ENCODE measurements at places on chromosomes 3 and 15.

GRCh38 chr3:71710906-71711494 lies 14.2 kb downstream of the EIF4E3 start:
- no peak for DNase-seq

DNA sequence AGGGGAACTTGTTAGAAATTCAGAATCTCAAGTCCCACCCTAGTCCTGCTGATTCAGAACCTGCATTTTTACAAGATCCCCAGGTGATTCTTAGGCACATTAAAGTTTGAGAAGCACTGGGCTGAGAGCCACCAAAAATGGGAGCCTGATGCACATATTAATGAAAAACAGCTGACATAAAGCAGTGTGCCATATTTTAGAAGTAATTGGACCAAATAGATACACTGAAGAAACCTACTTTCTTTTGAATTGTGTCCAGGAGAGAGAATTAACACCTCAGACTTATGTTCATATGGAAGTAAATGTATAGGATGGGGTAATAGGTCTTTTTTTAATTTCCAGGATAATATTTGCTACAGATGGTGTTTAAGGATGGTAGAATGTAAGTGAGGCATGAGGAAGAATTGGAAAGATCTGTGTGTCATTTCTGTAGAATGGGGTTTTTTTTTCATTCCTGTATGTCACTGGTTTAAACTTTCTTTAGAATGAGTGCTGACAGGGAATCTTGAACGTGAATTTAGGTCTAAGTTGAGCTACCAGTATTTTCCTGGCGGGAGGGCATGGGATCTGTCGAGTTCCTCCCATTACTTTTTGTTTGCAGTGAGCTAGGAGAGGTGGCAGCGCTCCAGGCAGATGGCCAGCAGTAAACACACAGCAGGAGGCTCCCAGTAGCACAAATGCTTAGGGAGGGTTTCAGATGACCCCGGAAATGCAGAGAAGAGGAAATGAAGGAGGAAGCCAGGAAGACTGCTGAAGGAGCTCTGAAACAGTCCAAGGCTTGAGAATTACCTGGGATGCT lies 185.6 kb downstream of the PLCL2 start:
- peak; percentile 89 for DNase-seq

GRCh38 chr15:81098861-81099651 lies 35.0 kb upstream of the CFAP161 start:
- no peak for DNase-seq

- DNase-seq: no peak
Measured at GRCh38 chr3:122920986-122921385, 106.6 kb downstream of the SEMA5B start.

DNA sequence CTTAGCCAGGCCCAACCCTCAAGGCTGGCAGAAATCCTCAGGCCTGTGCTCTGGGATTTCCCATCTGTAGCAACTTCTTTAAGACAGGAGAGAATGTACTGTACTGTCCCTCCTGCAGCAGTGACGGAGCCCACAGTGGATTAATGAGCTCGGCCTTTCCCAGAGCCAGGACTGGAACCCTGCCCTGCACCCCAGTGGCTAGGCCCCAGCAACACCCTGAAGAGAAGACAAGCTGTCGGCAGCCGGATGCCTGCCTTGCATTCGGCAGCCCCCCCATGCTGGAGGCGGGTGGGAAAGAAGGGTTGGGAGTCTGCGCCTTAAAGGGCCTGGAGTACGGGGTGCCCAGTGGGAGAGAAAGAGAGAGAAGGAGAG lies 32.0 kb downstream of the KLHL25 start:
- DNase-seq: no peak

DNA sequence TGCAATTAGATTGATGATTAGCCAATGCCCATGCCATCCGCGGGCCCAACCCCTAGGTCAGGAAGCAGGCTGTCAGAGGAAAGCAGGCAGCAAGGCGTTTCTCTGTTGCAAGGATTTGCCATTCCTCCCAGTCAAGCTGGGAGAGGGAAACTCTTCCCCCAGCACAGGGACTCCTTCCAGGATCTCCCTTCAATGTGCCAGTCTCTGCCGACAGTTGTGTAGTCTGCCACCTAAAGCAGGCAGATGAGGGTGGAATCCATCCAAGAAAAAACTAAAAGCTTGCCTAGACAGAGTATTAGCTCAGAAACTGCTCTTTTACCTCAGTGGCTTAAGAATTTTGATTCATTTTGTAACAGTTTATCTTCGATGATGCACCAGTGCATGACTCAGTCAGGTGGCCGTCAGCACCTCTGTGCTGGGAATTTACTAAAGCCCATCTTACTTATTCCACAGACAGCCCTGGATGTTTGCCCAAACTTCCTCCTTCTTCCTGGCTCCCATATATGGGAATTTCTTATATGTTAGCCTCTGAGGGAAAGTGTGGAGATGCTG lies 501.5 kb upstream of the THBS1 start:
- peak; percentile 23 for DNase-seq

- no peak for DNase-seq
Measured at GRCh38 chr15:37098468-37099318, 1.7 kb downstream of the MEIS2 start.

- no peak for DNase-seq
Measured at GRCh38 chr3:196624907-196625306, 14.6 kb upstream of the NRROS start.

DNA sequence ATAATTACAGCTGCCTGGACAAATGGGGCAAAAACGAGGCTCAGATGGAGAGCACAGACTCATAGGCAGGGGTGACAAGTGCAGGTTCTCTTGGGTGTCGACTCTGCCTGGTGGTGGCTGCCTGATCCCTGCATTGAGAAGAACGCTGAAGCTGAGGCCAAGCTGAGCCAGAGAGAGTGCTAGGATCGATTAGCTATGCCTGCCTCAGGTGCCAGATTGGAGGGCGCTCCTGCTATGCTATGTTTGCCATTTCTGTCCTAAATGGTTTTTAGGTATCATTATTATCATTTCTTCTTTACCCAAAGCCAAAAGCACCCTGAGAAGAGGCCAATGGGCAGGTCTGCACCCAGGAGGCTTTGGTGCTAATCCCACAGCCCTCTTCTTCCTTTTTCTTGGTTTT lies 53.9 kb upstream of the SLC6A11 start:
- DNase-seq: no peak

DNA sequence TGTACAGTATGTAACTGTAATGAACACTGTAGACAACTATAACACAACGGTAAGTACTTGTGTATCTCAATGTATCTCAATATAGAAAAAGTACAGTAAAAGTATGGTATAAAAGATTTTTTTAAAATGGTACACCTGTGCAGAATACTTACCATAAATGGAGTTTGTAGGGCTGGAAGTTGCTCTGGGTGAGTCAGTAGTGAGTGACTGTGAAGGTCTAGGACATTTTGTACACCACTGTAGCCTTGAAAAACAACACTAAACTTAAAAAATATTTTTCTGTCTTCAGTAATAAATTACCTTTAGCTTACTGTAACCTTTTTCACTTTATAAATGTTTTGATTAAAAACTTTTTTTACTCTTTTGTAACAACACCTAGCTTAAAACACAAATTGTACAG lies 142.9 kb downstream of the ATG7 start:
- no peak for DNase-seq

- no peak for DNase-seq
Measured at GRCh38 chr3:129197321-129197720, 13.6 kb upstream of the CNBP start.

- DNase-seq: no peak
Measured at GRCh38 chr3:62039586-62039985, 333.8 kb downstream of the FEZF2 start.

- no peak for DNase-seq
Measured at GRCh38 chr15:59369597-59369996, 3.1 kb downstream of the MYO1E start.

- DNase-seq: no peak
Measured at GRCh38 chr3:159560214-159560979, 428.2 kb upstream of the IL12A start.

GRCh38 chr3:154112146-154112852 lies 8.9 kb upstream of the ARHGEF26 start:
- no peak for DNase-seq

DNA sequence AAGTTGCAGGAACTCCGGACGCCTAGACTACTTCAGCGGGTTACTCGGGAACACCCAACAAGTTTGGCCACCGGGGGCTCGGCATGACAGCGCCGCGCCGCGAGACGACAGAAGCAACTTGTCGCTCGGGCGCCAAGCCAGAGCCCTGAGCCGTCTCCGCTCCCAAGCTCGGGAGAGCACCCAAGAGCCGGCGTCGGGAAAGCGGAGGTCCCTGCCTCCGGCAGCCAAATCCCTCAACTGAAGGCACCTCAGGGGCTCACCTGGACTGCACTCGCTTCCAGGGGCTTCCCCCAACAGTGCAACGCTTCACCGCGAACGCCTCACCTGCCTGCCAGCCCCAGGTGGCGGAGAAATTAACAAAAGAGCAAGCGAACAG lies 640 bp downstream of the MB21D2 start:
- DNase-seq: no peak

DNA sequence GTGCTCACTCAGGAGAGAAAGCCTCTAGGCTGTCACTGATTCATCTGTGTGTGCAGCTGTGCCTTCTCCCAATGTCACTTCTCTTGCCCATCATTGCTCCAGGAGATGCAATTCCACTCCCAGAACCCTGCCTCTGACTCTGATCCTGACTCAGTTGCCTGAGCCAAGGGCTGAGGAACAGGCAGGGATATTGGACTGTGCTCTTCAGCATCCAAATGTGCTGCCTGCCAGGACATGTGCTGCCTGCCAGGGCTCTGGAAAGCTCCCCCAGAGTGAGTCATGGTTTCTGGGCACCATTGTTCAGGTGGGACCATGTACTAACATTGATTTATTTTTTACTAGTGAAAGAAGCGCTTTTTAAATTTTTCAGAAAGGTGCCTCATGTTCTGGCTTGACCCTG lies 71.0 kb downstream of the TRIM42 start:
- no peak for DNase-seq

GRCh38 chr3:196203846-196204245 lies 7.4 kb downstream of the ZDHHC19 start:
- DNase-seq: no peak

DNA sequence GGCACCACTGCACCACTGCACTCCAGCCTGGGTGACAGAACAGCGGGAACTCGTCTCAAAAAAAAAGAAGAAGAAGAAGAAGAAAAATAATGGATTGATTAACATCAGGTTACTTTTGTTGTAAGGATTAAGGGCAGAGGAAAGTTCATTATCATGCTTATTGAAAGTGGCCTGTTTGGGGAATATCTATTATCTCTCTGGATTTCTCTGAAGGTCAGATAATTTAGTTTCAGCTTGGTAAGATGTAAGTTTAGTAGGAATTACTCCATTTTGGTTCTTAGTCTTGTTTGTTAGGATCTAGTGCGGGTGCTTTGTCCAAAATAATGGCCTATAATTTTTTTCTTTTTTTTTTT lies 2.5 kb upstream of the MTMR14 start:
- DNase-seq: no peak

DNA sequence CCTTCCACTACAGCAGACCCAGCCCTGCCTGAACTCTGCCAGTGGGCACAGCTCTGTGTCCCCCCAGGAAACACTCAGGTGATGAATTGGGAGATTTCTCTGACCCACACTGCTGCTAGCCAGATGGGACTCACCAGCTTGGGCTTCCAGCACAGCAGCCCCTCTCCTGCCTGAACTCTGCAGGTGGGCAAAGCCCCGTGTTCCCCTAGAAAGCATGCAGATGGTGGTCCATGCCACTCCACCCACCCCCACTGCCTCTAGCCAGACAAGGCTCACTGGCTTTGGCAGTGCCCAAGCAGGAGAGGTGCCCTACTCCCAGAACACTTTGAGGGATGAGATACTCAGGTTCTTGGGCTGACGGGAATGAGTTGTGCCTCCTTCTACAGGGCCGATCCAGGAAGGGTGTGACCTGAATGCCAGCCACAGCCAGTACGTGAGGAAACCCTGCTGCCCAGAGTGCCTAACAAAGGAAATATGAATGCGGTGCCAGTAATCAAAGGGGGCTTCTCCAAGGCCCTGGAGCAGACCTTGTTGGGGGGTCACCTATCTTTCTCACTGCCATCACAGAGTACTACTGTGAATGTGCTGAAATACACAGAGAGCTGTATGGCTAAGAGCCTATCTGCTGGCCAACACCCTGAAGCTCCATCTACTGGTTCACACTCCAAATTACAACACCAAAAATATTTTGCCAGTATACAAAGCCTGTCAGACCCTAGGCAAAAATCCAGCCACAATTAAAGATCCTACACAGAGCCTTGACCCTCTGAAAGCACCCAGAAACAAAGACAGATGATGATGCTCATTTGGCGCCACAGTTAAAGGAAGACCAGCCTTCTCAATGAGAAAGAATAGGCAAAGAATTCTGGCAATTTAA lies 61.9 kb downstream of the BTLA start:
- no peak for DNase-seq

- DNase-seq: no peak
Measured at GRCh38 chr3:43729707-43730414, 39.1 kb downstream of the ABHD5 start.

DNA sequence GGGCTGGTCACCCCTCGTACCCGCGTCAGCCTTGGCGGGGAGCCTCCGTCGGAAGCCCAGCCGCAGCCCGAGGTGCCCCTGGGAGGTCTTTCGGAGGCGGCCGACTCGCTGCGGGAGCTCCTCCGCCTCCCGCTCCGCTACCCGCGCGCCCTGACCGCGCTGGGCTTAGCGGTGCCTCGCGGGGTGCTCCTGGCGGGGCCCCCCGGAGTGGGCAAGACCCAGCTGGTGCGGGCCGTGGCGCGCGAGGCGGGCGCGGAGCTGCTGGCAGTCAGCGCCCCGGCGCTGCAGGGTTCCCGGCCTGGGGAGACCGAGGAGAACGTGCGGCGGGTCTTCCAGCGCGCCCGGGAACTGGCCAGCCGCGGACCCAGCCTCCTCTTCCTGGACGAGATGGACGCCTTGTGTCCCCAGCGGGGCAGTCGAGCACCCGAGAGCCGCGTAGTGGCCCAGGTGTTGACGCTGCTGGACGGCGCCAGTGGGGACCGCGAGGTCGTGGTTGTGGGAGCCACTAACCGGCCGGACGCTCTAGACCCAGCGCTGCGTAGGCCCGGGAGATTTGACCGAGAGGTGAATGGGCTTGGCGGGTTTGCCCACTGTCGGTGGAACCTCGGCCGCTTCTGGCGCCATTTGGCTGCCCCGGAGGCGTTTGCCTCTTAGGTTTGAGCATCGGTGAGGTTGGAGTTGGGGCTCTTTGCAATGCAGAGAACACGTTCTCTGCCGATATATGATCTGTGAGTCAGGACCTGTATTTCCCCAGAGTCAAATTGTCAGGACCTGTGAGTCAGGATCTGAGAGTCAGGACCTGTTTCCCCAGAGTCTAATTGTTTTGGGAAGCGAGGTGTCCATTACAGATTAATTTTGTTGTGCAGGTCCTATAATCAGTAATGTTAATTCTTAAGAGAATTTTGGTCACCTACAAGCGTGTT lies 24.9 kb upstream of the GATM start:
- no peak for DNase-seq
